AG09319 (cell line): ENCODE measurements at places on chromosomes 1 and 21.

DNA sequence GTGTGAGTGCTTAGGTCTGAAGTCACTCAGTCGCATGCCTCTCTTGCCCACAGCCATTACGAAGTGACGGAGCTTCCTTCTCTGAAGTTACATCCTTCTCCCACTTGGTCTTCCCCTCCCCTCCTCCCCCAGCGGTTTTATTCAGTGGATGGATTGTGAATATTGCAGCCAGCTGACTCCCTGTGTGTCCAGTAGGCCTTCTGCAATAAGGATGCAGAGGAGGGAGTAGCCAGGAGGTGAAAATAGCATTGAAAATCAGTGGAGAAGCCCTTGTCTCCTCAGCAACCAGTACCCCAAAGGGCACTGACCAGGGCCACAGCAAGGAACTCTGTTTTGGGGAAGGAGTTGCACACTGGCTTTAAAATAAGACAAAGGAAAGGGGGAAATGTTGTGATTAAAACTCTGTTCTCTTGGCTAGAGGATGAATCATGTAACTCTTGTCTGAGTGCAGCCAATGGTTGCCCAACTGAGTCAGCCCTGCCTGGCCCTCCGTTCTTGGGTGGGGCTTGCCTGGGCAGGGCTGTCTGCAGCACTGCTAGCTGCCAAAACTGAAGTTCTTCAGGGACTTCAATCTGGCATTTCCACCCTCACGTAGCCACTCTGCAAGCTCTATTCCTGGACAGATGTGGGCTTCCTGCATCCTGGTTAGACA is 4.3 kb downstream of the S100A10 start:
- peak; percentile 61 for DNase-seq

GRCh38 chr1:19476450-19477190 is 8.7 kb downstream of the CAPZB start:
- no peak for DNase-seq

GRCh38 chr1:224710196-224710595 is 94.1 kb downstream of the CNIH3 start:
- no peak for DNase-seq

- DNase-seq = no peak
These were observed 8.1 kb downstream of the FOXD3 start for GRCh38 chr1:63330331-63330916.

GRCh38 chr1:67688526-67689219 is 3.7 kb downstream of the GADD45A start:
- no peak for DNase-seq

GRCh38 chr1:192805832-192806323 is 3.0 kb upstream of the RGS2 start:
- DNase-seq = peak; percentile 77

DNA sequence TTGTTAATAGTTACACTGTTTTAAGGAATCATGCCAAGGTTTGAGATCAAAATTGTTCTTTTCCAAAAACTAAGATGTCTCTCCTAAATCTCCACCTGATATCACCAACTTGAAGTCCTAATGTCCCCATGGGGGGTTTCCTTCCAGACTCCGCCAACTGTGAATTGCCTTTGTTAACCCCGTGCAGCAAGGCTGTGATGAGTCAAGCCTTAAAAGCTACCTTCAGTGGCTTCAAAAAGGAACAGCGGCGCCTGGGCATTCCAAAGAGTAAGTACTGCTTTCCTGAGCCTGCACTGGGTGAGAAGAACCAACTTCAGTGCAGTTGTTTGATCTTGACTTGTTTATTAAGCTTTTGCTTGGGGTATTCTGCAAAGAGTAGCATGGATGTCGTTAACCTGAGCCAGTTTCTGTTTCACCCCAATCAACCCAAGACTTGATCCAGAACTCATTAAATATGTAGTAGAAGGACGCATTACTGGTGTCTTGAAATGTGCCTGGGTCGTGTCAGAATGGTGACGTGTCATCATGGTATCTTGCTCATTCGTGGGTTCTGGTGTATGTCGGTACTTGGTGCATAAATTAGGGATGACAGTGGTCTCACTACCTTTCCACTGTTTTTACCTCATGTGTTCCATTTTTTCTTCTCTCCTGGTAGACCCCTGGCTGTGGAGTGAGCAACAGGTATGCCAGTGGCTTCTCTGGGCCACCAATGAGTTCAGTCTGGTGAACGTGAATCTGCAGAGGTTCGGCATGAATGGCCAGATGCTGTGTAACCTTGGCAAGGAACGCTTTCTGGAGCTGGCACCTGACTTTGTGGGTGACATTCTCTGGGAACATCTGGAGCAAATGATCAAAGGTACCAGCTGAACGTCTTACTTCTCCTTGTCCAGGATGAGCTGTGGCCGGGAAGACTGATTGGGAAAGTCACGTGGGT is 8.7 kb downstream of the ETS2 start:
- no peak for DNase-seq

DNA sequence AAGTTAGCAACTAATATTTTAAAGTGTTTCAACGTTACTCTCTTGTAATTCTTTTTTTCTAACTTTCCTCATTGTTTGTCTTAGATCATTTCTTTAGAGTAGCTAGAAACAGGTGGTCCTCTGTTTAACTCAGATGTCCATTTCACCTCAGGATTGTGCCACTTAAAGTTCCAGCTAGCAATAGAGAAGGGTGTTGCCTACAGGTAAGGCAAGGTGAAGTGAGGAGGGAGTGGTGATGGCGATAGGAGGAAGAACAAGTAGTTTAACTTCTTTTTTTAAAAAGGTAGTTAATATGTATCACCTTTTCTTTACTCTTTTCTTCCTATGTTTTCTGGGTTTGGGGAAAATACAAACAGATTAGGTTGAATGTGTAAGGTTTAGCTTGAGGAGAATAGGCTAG is 44.4 kb downstream of the ABCD3 start:
- no peak for DNase-seq

- DNase-seq = no peak
These were observed 33.0 kb upstream of the IL20 start for GRCh38 chr1:206832352-206832880.

DNA sequence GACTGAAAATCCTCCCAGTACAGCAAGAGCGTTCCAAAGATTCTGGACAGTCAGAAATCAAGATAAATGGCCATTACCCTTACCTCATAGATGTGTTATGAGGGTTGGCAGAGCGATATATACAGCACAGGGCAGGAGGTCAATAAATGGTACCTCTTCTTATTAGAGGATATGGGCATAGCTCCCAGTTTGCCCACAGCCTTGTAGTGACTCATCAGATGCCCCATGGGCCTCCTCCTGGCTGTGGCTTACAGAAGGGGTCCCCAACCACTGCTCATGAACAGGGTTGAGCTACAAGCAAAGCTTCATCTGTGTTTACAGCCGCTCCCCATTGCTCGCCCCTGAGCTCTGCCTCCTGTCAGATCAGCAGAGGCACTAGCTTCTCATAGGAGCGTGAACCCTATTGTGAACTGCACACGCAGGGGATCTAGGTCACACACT is 7.3 kb upstream of the IFNGR2 start:
- no peak for DNase-seq

DNA sequence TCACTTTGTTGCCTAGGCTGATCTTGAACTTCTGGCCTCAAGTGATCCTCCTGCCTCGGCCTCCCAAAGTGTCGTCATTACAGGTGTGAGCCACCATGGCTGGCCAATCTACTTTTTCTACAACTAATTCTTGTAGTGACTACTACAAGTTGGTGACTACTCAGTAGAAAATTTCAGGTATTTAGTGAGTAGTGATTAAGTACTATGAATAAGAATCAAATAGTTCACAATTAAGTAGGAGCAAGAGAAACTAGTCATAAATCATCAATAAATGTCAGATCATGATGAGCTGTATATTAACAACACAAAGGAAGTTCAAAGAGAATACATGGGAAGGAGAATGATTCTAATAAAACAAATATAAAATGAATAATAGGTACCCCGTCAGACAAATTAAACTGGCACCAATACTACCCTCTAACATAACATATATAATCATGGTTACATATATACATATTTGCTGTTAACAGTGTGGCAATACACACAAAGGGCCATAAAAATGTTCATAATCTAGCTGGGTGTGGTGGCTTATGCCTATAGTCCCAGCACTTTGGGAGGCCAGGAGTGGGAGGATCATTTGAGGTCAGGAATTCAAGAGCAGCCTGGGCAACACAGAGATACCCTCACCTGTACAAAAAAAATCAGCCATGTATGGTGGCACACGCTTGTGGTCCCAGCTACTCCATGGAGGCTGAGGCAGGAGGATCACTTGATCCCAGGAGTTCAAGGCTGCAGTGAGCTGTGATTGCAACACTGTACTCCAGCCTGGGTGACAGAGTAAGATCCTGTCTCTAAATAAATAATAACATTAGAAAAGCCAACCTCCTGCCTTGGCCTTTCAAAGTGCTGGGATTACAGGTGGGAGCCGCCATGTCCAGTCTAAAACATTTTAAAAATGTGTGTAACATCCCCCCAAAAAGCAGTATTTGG is 19.1 kb downstream of the YY1AP1 start:
- DNase-seq = no peak

- DNase-seq = no peak
These were observed 457 bp downstream of the VAV3 start for GRCh38 chr1:107964336-107965109.

GRCh38 chr1:41868241-41868998 is 50.3 kb downstream of the HIVEP3 start:
- no peak for DNase-seq

DNA sequence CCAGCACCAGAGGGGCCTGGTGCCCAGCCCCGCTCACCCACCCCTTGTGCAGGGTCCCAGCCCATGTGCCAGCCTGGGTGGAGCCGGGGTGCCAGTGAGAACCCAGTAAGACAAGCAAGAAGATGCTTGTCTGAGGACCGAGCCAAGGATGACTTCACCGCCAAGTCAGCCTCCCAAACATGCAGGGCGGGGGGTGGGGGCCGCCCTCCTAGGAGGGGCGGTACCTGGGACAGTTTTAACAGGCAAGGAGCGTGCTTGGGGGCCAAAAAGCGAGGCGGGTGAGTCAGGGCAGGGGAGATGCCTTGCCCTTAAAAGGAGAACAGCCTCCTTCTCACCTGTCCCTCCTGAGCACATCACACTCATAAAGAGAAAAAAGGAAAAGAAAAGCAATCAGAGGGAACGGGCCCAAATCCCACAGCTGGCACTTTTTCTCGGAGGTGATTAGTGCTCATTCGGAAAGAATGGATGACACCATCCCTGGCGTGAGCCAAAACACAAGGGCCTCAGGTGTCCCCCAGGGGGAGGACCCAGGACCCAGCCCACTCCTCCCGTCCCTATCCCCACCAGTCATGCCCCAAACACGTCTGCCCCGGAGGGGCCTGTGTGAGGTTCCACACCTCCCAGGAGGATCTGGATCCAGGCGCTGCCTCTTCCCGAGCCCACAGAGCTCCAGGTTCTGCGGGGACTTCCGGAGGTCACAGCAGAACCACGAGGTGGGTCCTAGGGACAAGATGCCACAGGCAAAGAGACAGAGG is 77.6 kb upstream of the IFFO2 start:
- no peak for DNase-seq
